Right kidney (tissue), 9 donors: ENCODE measurements at places on chromosomes 16 and 17.

DNA sequence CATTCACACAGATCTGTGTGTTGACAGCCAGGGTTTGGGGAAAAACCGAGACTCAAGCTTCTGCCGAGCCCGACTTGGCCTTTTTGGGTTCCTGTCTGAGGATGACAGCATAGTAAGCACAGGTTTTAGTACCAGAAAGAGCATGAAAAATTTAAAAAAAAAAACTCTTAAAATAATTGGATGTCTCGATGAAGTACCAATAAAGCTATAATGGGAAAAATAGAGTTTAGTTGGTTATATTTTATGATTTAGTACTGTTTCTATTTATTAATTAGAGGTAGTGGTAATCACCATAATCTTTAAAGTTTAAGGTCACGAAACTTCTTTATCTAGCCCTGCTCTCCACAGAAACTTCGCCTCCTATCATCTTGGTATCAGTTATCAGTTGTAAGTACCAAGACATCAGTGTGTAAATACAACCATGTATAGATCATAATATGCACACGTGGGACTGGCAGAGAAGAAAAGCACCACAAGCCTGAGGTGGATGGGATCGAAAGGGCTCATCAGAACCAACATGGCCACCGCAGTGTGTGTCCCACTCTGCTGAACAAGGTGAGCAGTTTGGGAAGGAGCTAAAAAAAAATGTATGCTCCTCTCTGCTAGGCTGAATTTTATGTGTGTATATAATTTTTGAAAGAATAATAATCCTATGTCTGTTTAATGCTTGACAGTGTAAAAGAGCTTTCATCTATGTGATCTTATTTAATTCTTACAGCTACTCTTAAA is 14.4 kb upstream of the EEF2K start:
- peak; percentile 39 for DNase-seq

- no peak for DNase-seq
These were observed 12.1 kb upstream of the TBX21 start for GRCh38 chr17:47720754-47721533.

- DNase-seq: no peak
These were observed 1.3 kb downstream of the GNAO1 start for GRCh38 chr16:56192635-56192945.

DNA sequence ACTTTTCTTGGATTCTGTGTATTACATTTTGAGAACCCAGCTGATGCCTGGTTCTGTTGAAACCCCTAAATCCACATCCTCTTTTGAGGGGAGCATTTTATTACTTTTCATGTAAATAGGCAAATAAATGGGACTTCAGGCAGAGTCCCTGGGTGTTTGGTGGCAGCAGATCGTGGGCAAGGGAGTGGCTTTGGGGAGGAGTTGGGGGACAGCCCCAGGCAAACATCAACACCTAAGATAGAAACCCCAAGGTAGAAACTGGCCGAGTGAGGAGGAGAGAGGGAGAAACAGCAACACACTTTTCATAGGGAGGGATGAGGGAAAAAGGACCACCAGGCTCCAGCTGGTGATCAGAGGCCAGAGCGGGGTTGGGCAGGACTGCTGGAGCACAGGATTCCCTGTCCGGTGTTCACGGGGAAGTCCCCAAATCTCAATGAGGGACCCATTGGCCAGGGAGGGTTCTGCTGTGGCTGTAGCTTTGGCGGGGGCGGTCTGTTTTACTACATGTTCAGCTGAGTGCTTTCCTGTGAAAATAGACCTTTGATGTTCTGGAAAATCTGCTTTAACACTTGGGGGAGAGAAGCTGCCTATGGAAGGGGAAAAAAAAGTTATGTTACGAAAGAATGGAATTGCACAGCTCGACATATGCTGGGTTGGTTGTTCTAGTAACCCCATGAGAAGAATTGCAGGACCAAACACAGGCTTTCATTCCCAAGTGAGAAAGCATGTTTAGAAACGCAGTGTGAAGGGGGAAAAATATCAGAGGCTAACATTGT is 46.6 kb downstream of the MSI2 start:
- DNase-seq: peak; percentile 9

DNA sequence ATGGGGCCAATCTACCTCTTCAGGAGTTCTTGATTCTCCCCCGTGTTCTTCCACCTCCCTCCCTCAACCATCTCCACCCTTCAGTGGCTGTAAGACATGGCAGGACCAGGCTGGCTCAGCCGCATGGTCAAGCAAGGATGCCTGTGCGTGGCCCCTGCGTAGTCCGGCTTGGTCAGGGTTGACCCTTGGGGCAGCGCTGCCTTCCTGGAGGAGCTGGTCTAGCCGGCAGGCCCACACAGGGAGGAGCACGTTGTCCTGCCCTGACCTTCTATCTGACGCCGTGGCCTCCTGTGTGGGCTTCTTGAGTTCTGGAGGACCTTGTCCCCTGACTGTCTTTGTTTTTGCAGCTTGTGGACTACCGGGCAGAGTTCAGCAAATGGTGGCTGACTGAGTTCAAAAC is 169.8 kb downstream of the DNAH9 start:
- DNase-seq: no peak

- no peak for DNase-seq
These were observed 5.0 kb upstream of the SPIRE2 start for GRCh38 chr16:89823087-89823823.

GRCh38 chr17:30477774-30478115 is 537 bp downstream of the GOSR1 start:
- DNase-seq: no peak

GRCh38 chr16:82891918-82892317 is 265.1 kb downstream of the CDH13 start:
- no peak for DNase-seq

GRCh38 chr16:56262551-56263245 is 71.4 kb downstream of the GNAO1 start:
- DNase-seq: no peak

- no peak for DNase-seq
These were observed 29.8 kb downstream of the KIAA0513 start for GRCh38 chr16:85057212-85057889.

DNA sequence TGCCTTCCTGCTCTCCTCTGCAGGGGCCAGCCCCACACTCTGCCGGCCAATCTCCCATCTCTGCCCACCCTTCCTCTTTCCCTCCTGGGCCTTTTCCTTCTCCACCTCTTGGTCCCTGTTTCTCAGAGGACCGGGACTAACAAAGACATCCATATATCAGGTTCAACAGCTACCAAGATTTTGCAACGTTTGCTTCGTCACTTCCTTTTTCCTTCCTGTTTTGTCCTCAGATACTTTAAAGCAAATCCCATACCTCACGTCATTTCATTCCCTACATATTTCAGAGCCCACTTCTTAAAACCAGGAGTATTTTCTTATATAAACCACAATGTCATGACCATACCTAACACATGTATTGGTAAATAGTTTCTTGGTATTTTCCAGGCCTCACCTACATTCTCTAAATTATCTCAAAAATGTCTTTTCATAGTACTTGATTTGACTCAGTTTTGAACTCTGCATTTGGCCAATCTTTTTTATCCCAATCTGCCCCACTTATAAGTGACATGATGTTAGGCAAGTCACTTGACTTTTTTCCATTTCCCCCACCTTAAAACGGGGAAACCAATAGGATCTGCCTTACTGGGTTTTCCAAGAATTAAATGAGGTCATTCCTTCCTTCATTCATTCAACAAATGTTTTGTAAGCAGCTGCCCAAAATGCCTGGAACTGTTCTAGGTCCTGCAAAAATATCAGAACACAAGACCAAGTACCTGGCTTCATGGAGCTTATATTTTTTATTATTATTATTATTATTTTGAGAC is 7.2 kb upstream of the USP10 start:
- no peak for DNase-seq

- no peak for DNase-seq
These were observed 27.0 kb upstream of the NTN1 start for GRCh38 chr17:8994319-8994718.

DNA sequence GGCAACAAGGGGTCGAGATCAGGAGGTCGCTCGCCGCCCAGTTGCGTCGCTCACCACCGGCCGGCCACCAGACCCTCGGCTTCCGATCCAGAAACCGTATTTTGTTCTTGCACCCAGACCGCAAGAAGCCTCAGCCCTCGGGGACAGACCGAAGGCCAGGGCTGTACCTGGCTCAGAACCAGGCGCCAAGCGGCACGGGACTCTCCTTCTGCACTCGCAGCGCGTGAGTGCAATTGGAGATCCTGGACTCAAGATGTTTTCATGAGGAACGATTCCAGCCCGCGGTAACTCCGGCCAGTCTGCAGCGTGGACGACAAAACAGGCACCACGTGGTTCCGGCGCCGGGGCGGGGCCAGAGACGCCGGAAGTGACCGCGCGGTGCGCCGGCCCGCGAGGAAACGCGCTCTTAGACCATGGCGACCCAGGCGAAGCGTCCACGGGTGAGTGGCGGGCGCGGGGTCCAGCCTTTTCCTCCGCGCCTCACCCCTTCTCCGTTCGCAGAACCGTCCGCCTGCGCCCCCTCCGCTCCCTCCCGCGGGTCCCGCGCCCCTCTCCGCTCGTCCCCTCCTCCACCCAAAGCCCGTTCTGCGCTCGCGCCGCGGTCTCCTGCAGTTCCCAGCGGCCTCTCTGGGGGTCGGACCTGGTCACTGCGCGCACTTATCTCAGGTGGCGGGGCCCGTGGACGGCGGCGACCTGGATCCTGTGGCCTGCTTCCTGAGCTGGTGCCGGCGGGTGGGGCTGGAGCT is at the start of gene SETD6:
SETD6 (plus strand) TSS at position 393 of the 746 bp plus-strand sequence; CDS start at position 414, 21 bp downstream.
- peak; percentile 87 for DNase-seq
